ENCODE measurements at places on chromosomes 5 and 9.
A peak's percentile ranks its signal among the peaks of the same experiment; 100 is the strongest.

DNA sequence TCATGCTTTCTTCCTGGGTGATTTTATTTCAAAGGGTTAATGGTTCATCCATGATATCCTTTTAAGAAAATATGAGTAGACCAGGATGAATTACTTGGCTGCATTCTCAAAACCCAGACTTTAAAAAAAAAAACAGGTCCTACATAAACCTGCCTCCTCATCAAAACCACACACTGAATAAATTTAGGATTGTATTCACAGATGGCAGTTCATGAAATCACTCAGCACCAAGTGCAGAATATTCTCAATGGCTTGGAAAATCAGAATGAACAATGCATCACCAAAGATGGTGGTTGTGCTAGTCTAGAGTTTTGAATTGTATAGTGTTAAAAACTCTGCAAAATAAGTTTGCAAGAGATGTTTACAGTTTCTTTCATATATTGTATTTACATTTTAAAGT, 145.4 kb upstream of the GRAMD2B start:
- no peak for DNase-seq

DNA sequence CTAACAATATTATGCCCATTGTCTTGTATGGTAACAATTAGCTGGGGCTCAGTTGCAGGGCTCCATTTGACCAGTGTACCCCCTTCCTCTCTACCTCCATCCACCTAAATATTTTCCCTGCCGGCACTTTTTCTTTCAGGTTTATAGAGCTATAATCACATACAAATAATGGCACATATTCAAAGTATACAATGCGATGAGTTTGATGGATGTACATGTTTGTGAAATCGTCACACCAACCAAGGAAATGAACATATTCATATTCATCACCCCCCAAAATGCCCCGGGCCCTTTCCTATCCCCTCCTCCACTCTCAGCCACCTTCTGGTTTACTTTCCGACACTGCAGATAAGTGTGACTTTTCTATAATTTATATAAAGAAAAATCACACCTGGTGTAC, 351.5 kb downstream of the GADD45G start:
- DNase-seq = no peak

DNA sequence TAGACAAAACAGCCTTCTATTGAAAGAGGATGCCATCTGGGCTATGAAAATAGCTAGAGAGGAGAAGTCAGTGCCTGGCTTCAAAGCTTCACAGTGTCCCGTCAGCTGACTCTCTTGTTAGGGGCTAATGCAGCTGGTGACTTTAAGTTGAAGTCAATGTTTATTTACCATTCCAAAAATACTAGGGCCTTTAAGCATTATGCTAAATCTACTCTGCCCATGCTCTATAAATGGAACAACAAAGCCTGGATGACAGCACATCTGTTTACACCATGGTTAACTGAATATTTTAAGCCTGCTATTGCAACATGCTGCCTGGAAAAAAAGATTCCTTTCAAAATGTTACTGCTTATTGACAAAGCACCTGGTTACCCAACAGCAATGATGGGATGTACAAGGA, 309.1 kb downstream of the NTRK2 start:
- DNase-seq = no peak

GRCh38 chr5:88691230-88691582, 191.8 kb downstream of the MEF2C start:
- no peak for DNase-seq

- DNase-seq = no peak
Observed at GRCh38 chr9:1768561-1768960, 246.6 kb upstream of the SMARCA2 start.

GRCh38 chr9:97714435-97714834, 17.3 kb upstream of the XPA start:
- no peak for DNase-seq

GRCh38 chr9:93183663-93184431, at the start of gene WNK2:
WNK2 (plus strand) TSS chr9:93184139; CDS start chr9:93184930, 791 bp downstream.
- DNase-seq = peak; percentile 59

DNA sequence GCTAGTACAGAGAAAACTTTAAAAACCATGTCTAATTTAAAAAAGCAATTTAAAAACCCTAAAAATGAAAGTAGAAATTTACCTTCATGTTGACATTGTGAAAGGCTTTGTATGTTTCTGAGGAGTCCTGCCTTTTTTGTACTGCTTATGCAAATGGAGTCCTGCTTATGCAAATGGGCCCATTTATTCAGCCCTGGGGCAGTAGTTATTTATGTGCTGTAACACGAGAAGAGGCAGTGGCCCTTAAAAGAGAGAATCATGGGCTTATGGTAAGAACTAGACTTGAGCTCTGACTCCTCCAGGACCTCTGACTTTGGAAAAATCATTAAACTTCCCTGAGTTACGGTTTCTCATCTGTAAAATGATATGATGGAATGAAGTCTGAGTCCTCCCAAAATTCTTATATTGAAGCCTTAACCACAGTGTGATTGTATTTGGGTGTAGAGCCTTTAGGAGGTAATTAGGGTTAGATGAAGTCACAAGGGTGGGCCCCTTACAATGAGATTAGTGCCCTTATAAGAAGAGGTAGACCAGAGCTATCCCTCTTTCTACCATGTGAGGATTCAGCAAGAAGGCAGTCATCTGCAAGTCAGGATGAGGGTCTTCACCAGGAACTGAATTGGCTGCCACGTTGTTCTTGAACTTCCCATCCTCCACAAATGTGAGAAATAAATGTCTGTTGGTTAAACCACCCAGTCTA, 447.8 kb upstream of the CD180 start:
- no peak for DNase-seq

- DNase-seq = no peak
Observed at GRCh38 chr9:131713016-131713415, 26.9 kb downstream of the RAPGEF1 start.

DNA sequence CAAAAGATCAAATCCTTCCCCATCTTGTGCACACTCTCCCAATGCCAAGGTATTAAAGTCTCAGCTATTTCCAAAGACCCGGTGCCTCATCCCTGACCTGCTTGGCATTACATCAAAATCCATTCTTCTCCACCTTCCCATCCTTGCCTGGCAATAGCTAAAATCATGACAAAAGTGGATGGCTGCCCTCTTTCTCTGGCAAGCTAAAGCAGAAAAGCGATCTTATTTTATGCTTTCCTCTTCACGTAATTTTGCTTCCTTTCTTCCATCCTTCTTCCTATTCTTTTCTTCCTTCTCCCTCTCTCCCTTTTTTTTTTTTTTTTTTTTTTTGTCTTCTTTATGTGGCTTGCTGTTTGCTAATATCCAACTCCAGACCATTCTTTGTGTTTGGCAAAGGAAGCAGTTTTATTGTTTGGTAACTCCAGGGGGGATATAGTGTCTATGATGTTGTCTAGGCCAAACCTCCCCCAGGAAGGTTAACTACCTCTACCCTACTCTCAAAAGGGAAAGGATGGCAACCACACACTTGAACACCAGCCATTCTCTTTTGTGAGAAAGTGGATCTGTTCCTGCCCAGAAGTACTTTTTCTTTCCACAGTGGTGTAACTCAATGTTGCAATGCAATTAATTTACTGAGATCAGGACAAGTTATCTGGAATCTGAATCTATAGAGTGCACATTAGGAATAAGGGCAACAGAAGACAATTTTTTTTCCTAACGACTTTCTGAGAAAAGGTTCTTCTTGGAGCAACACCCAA, 120.9 kb upstream of the TMEM161B start:
- peak; percentile 70 for DNase-seq

- DNase-seq = no peak
Observed at GRCh38 chr5:171627936-171628632, 157.5 kb upstream of the SMIM23 start.

GRCh38 chr9:131279196-131279862, 3.0 kb upstream of the FAM78A start:
- no peak for DNase-seq

- DNase-seq = no peak
Observed at GRCh38 chr5:149849966-149850910, 94.4 kb downstream of the PDE6A start.

- no peak for DNase-seq
Observed at GRCh38 chr5:31029925-31030324, 163.6 kb upstream of the CDH6 start.

- DNase-seq = no peak
Observed at GRCh38 chr5:179901915-179902762, 5.6 kb downstream of the TBC1D9B start.

- no peak for DNase-seq
Observed at GRCh38 chr5:153592081-153592480, 101.6 kb downstream of the GRIA1 start.

GRCh38 chr9:120725907-120726306, 11.6 kb upstream of the MEGF9 start:
- DNase-seq = no peak

DNA sequence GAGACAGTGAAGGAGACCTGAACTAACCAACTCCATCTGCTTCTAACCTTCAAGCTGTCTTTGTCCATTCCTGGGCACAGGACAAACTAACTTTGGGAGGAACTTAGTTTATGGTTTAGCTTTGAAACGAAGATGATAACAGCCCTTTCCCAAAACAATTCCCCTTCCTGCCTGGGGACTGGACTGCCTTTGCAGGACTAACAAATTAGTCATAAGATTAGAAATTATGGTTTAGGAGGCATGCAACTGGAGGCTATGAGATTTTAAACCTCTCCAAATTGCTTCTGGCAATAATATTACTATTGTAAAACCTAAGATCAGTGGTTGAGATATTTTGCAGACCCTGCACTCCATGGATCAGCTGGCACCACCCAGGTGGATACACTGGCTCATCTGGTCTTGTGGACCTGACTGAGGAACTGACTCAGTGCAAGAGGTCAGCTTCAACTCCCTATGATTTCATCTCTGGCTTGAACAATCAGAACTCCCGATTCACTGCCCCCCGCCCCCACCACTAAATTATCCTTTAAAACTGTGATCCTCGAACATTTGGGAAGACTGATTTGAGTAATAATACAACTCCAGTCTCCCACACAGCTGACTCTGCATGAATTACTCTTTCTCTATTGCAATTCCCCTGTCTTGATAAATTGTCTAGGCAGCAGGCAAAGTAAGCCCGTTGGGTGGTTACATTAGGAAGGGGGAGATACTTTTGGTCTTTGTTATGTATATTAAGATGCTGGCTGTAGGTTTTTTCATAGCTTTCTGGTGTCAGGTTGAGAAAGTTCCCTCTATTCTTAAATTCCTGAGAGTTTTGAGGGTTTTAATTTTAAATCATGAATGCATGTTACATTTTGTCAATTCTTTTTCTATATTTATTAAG, 213.3 kb downstream of the TSSK1B start:
- no peak for DNase-seq

DNA sequence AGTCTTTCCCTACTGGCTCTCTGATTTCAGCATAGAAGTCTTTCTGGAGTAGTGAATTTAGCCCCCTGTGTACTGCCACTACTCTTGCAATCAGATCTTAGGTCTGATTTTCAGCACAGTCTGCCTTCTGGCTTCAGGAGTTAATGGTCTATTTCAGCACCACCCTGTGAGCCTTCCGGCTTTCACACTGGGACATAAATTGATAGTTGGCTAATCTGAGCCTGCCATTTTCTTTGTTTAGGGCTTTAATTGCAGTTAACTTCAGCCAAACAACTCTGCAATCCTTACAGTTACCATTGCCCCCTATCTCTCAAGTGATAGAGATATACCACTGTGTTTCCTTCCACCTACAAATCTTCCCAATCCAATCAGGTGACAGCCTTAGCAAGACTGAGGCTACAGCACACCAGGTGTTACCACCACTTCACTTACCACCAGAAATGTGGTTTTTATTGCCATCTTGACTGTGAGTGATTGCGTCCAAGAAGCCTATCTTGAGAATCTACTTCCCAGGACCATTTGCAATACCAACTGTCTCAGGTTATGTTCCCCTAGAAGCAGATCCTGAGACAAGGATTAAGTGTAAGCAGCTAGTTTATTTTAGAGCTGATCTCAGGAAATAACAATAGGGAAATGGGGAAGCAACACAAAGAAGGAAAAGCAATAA, 51.9 kb upstream of the NEK6 start:
- no peak for DNase-seq

DNA sequence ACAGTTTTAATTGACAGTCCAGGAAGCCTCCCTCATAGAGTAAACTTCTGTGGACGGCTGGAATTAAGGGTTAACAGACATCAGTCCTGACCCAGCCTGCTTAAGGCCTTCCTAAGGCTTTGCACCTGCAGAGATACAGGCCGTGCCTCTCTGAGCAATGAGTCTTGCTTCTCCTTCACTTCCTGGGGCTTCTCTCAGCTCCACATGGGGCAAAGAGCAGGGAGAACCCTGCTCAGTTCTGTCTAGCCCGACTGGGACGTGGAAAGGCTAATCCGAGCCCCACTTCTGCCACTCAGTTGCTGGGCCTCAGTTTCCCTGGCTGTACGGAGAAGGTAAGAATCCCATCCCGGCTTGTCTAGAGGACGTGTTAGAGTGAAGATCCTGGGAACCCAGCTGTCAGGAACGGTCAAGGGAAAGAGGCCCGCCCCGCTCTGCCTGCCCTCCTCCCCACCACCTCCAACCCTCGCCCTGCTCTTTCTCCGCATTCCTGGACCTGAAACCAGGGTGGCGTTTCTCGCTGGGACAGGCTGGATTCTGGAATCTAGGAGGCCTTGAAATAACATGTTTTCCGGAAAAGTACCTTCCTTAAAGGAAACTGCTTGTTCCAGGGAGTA, 6.5 kb downstream of the SPAAR start:
- no peak for DNase-seq

- no peak for DNase-seq
Observed at GRCh38 chr5:139600336-139600949, 39.3 kb downstream of the UBE2D2 start.

DNA sequence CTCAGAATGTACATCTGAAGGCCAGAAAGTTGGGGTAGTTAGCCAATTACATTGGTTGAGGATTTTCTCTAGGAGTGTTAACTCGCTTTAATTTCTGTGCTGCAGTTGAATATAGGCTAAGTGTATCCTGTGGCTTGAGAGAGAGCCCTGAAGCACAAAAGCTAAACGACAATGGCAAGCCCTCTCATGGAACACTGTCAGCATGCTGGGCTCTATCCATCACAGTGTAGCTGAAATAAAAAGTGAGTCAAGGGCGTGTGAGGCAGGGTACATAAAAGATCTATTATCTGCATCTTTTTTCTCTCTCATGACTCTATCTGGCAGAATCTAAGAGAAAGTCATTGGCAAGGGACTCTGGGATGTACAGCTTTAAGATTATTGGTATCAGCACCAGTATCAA, 254.2 kb upstream of the GRIA1 start:
- DNase-seq = no peak

GRCh38 chr5:150627731-150628545, 12.5 kb upstream of the SYNPO start:
- DNase-seq = no peak

Measured in cerebellar cortex (tissue), 1 donor.